ENCODE measurements at places on chromosomes 16 and 17. TPM values are rescaled to one million over a fixed set of nuclear protein-coding genes. Genes with fewer than 3 reads are reported as not detected.

GFER gene
- total RNA-seq, result 13.6 TPM

TPSB2 gene
- not detected for total RNA-seq

CIITA gene
- under 0.01 TPM for total RNA-seq

DRC3 gene
- total RNA-seq, result 1.3 TPM

CXCL16 gene
- total RNA-seq, result 5.6 TPM

Data from thoracic aorta endothelial cell (primary cell).